ENCODE measurements at places on chromosomes 12 and 14.

DNA sequence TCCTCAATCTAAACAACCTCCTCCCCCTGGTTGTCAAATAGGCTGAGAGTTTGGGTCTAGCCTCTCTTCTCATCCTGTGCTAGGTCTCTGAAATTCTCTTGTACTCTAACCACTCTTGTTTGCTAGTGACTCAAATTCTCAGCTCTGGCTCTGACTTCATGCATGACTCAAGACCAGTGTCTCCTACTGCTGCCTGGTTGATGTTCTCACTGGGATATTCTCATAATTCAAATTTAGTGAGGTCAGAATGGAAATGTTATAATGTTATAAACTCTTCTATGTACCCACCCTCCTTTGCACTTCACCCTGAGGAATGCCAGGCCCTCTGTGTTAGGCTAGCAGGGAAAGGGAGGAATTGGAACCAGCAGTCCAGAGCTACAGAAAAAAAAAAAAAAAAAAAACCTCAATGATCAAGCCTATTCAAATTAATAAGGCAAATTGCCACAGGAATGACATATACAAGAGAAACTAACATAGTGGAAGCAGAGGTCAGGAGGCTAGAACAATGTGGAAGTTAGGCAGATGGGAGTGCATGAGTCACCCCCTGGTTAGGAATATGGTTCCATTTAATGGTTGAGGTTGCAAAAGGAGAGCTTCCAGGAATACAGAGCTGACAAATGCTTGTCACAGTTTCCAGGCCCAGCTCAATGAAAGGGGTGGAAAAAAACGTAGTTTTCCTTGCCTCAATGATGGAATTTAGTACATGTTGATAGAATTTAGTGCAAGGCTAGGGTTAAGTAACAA lies 459.5 kb downstream of the RMST start:
- no peak for DNase-seq

- DNase-seq, result no peak
These were observed 65.8 kb upstream of the COCH start for GRCh38 chr14:30808576-30808975.

- DNase-seq, result no peak
These were observed 98.1 kb upstream of the FGD4 start for GRCh38 chr12:32301216-32301615.

DNA sequence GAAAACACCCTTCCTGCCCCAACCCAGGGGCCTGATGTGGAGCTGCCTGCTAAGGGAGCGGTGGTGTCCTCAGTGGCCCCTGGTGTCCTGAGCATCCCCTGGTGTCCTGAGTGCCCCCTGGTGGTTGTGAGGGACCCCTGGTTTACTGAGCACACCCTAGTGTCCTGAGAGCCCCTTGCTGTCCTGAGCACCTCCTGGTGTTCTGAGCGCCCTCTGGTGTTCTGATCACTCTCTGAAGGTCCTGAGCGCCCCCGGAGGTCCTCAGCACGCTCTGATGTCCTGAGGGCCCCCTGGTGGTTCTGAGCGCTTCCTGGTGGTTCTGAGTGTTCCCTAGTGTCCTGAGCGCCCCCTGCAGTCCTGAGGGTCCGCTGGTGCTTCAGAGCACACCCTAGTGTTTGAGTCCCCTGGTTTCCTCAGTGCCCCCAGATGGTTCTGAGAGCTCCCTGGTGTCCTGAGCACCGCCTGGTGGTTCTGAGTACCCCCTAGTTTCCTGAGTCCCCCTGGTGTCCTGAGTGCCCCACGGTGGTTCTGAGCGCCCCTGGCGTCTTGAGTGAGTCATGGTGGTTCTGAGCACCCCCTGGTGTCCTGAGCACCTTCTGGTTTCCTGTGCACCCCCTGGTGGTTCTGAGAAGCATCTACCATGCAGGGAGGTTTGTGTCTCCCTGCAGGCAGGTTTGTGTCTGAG lies 1004.2 kb downstream of the TMEM121 start:
- DNase-seq, result peak; percentile 48

GRCh38 chr12:88870000-88870737 lies 289.9 kb upstream of the KITLG start:
- DNase-seq, result no peak

- no peak for DNase-seq
These were observed 79.0 kb downstream of the PRIMA1 start for GRCh38 chr14:93709249-93709648.

GRCh38 chr12:95126076-95126475 lies 52.7 kb upstream of the NR2C1 start:
- DNase-seq, result no peak

DNA sequence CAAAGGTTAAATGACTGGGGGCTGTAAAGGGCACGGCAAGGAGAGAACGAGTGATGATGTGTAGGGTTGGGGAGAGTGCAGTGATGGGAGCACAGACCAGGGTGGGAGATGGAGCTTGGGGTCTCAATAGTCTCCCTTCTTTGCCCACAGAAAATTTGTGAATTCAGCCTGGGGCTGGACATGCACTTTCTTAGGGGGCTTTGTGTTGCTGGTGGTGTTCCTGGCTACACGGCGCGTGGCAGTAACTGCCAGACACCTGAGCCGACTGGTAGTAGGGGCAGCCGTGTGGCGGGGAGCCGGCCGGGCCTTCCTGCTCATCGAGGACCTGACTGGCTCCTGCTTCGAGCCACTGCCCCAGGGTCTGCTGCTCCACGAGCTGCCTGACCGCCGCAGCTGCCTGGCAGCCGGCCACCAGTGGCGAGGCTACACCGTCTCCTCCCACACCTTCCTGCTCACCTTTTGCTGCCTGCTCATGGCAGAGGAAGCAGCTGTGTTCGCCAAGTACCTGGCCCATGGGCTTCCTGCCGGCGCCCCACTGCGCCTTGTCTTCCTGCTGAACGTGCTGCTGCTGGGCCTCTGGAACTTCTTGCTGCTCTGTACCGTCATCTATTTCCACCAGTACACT lies 1.7 kb downstream of the FITM1 start:
- DNase-seq, result no peak

- DNase-seq, result no peak
These were observed 28.6 kb downstream of the USP44 start for GRCh38 chr12:95522692-95523091.

DNA sequence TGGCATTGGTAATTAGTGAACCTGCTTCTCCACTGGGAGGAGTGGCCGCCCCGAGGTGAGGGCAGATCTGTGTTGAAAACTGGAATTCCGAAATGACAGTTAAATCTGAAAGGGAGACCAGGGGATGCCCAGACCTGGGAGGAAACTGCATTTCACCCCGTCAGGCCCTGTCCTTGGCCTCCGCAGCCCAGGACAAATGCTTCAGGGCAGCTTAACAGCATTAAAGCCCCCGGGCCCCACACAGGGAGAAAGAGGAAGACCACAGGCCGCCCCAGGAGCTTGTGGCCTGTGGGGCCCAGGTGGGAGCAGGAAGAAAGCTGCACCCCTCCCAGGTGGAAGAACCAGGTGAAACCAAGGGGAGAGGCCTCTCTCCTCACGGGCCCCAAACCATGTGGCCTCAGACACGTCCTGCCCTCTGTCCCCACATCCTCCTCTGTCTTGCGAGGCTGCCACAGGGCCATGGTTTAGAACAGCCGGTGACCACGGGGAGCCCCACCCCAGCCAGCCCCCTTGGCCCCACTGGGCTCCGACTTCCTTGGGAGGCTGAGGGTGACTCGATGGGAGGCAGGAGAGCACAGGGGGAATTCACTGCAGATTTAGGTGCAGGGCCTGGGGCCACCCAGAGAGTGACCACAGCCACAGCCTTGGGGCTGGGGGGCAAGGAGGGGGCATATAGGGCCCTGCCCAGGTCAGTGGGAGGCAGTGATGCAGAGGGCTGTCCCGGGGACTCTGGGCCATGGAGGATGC lies 265.4 kb downstream of the ADGRD1 start:
- DNase-seq, result no peak

GRCh38 chr14:63276492-63277342 lies 42.0 kb downstream of the GPHB5 start:
- DNase-seq, result peak; percentile 59

GRCh38 chr12:26122681-26123481 lies 2.0 kb downstream of the BHLHE41 start:
- DNase-seq, result peak; percentile 60

DNA sequence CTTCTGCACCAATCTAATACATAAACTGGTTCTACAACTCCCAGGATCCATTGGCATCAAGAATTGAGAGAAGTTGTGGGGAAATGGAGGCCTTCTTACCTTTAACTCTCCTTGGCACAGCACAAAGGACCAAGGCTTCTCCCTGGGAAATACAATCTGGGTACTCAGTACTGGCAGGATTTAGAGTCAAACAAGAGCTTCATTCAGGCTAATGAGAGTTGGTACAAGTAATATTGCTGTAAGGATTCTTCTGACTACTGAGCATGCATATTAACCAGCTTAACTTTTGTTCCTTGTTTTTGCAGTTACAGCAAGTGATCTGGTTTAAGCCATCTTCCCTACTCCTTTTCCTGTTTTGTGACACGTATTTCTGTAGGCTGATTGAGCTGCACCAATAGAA lies 76.2 kb upstream of the FERMT2 start:
- no peak for DNase-seq

DNA sequence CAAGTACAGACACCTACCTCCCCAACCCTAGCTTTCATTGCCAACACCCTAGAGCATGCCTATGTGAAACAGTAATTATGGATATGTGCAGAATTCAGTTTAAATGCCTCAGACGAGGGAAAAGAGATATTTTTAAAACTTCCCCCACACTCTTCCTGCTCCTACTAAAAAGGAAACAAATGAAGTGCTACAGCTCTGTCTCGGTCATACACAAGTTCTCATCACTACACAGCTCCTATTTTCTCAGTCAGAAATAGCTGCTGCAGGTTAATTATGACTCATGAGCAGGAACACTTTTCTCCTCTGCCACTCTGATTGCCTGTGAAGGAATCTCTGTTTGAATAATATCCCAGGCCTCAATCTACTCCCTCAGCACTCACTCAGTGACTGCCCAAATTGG lies 703.6 kb upstream of the FLRT2 start:
- DNase-seq, result no peak

GRCh38 chr12:74408601-74409166 lies 129.0 kb upstream of the ATXN7L3B start:
- DNase-seq, result no peak

GRCh38 chr12:75728826-75729225 lies 217.4 kb upstream of the KRR1 start:
- no peak for DNase-seq

DNA sequence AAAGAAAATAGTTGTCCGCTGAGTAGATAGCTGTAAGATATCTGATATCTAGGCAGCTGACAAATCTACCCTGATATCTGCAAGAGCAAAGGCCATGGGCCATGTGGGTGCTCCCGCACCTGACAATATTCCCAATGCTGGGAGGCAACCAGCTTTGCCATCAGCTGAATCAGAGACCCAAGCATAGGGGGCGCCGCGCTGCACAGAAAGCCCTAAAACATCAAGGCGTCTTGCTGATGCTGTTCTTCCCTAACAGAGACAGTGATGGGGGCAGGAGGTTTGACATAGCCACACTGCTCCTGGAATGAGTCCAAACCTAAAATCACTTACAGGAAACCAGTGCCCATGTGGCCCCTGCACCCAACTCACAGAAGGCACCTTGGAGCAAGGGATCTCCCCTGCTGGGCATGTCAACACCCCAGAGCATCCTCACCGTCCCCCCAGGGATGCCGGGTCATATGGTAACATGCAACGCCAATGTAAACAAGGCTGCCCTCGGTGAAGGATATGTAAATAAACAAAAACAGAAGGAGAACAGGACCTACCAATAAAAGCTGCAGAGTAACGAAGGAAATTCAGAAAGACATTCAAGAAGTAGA lies 199.5 kb downstream of the TMEM132D start:
- no peak for DNase-seq

GRCh38 chr14:73293782-73294781 lies 56.8 kb downstream of the PAPLN start:
- DNase-seq, result no peak

- DNase-seq, result no peak
These were observed 208.6 kb downstream of the CALM1 start for GRCh38 chr14:90605430-90605829.

DNA sequence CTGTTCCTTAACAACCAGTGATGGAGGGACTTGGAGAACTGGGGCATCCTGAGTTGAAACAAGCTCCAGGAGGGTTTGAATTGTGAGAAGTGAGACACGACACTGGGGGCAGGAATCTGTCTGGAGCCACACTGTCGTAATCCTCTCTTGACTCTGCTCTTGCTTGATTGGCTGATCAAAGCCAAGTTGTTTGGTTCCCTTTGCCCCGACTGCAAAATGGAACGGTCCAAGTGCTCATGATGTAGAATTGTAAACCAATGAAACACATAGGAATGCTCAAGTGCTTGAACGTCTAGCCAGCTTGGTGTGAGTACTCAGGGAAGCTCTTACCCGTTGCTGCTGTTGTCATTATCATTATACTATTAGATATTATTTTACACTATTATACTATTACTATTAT lies 98.1 kb downstream of the TMEM132C start:
- DNase-seq, result no peak

- no peak for DNase-seq
These were observed 183.1 kb upstream of the FBXO33 start for GRCh38 chr14:39615352-39615751.

DNA sequence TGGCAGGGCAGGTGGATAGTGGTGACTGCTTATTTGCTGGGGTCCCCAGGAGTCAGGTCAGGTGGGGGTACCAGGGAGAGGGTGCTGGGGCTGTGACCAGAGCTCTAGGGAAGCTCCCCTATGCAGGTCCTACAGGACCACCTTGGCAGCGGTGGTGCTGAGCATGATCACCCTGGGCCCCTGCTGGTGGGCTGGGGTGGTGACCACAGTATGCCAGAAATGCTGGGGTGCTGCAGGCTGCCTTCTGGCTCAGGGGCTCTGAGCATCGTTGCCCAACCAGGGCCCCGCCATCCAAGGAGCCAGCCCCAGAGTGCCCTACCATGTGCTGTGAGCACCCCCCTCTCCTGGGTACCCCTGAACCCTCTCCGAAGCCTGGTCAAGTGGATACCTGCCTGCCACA lies 17.5 kb upstream of the NUDT14 start:
- no peak for DNase-seq

DNA sequence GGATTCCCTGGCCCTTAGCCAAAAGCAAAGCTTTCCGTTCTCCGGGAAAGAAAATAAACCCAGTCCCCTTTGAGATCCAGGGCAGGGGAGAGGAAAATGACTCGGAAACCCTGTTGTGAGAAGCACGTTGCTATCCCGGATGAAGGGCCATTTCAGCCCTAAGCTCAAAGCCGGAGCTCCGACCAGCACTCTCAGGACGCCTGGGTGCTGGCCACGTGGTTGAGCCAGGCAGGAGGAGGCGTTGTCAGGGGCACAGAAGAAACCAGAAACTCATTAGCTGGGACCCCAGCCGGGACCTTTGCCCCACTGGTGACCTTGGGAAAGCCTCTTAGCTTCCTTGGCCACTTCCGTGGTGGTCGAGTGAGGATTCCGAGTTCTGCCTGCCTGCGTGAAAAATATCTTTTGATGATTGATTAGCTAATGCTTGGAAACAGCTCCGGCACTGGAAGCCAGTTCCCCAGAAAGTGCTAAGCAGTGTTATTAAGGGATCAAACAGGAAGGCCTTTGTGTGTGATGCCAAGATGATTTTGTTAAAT lies 57.6 kb upstream of the FZD10 start:
- no peak for DNase-seq

GRCh38 chr12:39490500-39491282 lies 47.8 kb upstream of the KIF21A start:
- DNase-seq, result no peak
